ENCODE measurements at places on chromosomes 12 and 14.
A peak's percentile ranks its signal among the peaks of the same experiment; 100 is the strongest.

DNA sequence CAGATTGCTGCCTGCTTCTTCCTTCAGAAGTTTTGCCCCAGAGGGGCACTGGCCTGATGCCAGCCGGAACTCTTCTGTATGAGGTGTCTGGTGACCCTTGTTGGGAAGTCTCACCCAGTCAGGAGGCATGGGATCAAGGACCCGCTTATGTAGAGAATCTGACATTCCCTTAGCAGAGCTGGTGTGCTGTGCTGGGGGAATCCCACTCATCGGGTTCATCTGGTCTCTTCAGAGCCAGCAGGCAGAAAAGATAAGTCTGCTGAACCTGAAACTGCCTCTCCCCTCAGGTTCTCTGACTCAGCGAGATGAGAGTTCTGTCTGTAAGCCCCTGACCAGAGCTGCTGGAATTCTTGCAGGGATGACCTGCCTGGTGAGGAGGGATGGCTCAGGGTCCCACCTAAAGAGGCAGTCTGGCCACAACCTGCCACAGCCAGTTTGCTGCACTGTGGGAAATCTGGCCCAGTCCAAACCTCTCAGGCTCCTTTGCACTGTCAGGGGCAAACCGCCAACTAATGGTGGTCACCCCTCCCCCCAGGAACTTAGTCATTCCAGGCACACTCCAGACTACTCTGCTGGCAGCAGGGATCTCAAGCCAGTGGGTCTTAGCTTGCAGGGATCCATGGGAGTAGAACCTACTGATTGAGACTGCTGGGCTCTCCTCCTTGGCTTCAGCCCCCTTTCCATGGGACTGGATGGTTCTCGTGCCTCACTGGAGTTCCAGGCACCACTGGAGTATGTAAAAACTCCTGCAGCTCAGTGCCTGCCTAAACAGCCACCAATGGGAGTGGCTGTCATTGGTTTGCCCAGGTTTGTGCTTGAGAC, 4.1 kb downstream of the CLEC2D start:
- peak; percentile 52 for DNase-seq

- DNase-seq = no peak
Measured at GRCh38 chr12:113804961-113805600, 161.0 kb downstream of the RBM19 start.

DNA sequence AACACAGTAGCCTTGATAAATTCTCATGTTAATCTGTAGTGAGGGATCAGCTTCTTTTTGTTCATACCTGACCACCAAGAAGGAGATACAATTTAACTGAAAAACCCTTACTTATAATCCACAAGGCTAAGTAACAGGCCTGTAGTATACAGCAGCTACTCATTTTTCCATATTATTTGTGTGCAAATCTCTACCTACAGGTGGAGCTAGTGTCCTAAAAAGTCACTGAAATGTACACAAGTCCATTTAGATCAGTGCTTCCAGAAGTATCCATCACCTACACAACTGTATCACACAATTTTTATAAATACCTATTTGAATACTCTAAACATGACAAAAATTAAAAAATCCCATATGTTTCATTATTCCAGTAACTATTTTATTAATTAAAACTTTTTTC, 173.2 kb downstream of the SLC35F4 start:
- DNase-seq = no peak

GRCh38 chr12:70045036-70045435, 198.2 kb upstream of the CNOT2 start:
- DNase-seq = peak; percentile 22

- DNase-seq = no peak
Measured at GRCh38 chr14:54593860-54594259, 26.9 kb downstream of the SAMD4A start.

Data from right hindlimb (tissue), 1 donor.